ENCODE measurements at places on chromosomes 2 and 18.
A peak's percentile ranks its signal among the peaks of the same experiment; 100 is the strongest.

- peaks cover 19% of the 10 kb centered on the region for H3K36me3 ChIP-seq
- no peak overlapping the region for H3K27ac ChIP-seq
- H3K4me3 ChIP-seq: no peak overlapping the region
- DNase-seq: no peak
- no peaks in the 10 kb centered on the region for H3K4me1 ChIP-seq
- no peaks in the 10 kb centered on the region for H3K27me3 ChIP-seq
Measured at GRCh38 chr2:177380181-177380580, 12.4 kb upstream of the AGPS start.

DNA sequence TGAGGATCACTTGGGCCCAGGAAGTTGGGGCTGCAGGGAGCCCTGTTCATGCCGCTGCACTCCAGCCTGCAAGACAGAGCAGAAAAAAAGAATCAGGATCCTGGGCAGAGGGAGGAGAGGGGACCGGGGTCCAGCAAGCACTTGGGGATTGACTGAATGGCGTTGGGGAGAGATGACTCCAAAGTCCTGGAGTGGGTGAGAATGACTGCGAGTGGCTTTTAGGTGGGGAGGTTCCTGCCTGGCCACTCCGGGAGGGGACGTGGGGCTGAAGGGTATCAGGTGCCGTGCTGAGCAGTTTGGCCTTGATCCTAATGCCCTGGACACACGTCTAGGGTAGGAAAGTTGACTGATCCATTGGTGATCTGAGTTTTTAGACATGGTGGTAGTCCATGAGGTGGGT is 3.5 kb upstream of the NFATC1 start:
- H3K4me3 ChIP-seq: peak overlapping the region; percentile 15
- H3K36me3 ChIP-seq: peaks cover 2% of the 10 kb centered on the region
- H3K27me3 ChIP-seq: peaks cover 1% of the 10 kb centered on the region

GRCh38 chr2:134333646-134334189 is 79.8 kb downstream of the MGAT5 start:
- H3K27me3 ChIP-seq: no peaks in the 10 kb centered on the region
- peak overlapping the region; percentile 47 for H3K27ac ChIP-seq
- H3K36me3 ChIP-seq: peaks cover 35% of the 10 kb centered on the region
- H3K4me3 ChIP-seq: no peak overlapping the region

DNA sequence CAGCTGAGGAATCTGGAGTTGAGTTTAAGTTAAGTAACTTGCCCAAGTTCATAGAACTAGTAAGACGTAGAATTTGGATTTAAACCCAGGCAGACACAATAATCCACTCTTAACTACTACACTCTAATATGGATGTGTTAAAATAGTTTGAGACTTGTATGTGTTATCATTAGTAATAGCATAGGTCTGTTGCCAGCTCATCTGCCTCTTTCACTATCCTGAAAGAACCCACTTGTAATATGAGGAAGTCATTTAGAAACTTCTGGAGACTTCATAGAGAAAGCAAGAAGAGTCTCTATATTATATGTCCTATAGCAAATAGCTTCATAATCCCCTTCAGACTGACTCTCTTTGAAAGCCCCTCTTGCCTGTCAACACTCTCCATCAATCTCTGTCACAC is 43.0 kb upstream of the ACADL start:
- H3K36me3 ChIP-seq: no peaks in the 10 kb centered on the region
- H3K27ac ChIP-seq: peak overlapping the region; percentile 60
- peaks cover 6% of the 10 kb centered on the region for H3K27me3 ChIP-seq
- H3K4me1 ChIP-seq: no peaks in the 10 kb centered on the region
- no peak for DNase-seq

DNA sequence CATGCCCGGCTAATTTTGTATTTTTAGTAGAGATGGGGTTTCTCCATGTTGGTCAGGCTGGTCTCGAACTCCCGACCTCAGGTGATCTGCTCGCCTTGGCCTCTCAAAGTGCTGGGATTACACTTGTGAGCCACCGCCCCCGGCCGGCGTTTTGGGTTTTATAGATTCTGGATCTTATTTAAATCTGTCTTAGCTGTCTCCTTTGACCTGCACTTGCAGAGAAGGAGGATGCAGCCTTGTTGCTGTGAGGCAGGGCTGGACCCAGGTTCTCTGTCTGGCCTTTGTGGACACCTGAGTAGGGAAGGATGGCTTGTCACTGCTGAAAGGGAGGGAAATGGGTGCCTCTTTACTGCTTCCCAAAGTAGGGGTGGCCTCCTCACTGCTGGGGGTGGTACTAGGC is 83.0 kb upstream of the HS6ST1 start:
- no peaks in the 10 kb centered on the region for H3K4me1 ChIP-seq
- H3K27ac ChIP-seq: no peak overlapping the region
- DNase-seq: no peak
- H3K4me3 ChIP-seq: no peak overlapping the region

DNA sequence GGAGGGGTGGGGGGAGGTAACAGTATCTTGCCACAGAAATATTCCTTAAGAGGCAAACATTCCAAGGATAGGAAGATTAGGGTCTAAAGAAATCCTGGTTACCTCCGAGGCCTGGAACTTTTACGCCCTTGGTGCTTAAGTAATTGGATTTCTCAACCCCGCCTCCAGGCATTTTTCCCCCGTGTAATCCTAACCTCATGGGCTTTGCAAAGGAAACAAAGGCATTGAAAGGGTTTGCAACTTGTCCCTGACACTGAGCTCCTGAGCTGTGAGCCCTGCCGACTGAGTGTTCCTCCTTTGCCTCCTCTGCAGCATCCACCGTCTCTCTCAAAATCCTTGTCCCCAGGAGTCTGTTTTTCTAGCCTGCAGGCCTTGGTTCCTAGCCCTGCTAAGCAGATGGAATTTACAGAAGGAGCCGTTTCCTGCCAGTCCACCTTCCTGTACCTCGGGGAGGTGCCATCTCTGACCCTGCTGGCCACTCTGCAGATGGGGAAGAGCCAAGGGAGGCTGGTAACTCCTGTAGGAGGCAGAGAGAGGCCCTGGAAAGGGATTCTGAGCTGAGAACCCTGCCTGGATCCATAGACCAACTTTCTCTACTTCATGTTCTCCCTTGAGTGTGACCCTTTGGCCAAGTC is 24.2 kb downstream of the TET3 start:
- H3K4me1 ChIP-seq: peaks cover 17% of the 10 kb centered on the region
- no peaks in the 10 kb centered on the region for H3K27me3 ChIP-seq
- no peak overlapping the region for H3K4me3 ChIP-seq
- H3K36me3 ChIP-seq: peaks cover 5% of the 10 kb centered on the region
- DNase-seq: no peak

- no peak overlapping the region for H3K4me3 ChIP-seq
- H3K27me3 ChIP-seq: no peaks in the 10 kb centered on the region
- H3K27ac ChIP-seq: peak overlapping the region; percentile 47
- peaks cover 18% of the 10 kb centered on the region for H3K4me1 ChIP-seq
- H3K36me3 ChIP-seq: peaks cover 52% of the 10 kb centered on the region
Measured at GRCh38 chr18:2709316-2709715, 53.8 kb downstream of the SMCHD1 start.

DNA sequence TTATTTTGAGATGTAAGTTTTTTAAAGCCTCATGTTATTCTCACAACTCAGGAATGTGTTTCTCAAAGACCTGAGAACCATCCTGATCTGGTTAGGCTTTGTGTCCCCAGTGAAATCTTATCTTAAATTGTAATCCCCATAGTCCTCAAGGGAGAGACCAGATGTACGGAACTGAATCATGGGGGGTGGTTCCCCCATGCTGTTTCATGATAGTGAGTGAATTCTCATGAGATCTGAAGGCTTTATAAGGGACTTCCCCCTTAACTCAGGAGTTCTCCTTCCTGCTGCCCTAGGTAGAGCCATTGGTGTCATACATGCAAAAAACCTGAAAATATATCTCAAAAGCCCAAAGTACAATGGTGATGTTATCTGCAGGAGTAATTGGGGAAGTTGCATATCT is 836.7 kb downstream of the CBLN2 start:
- H3K27me3 ChIP-seq: no peaks in the 10 kb centered on the region
- peaks cover 8% of the 10 kb centered on the region for H3K4me1 ChIP-seq
- H3K4me3 ChIP-seq: no peak overlapping the region
- no peak overlapping the region for H3K27ac ChIP-seq
- no peak for DNase-seq

GRCh38 chr2:85221067-85221691 is 88.0 kb downstream of the TCF7L1 start:
- DNase-seq: no peak
- H3K4me1 ChIP-seq: no peaks in the 10 kb centered on the region
- H3K36me3 ChIP-seq: no peaks in the 10 kb centered on the region
- H3K27ac ChIP-seq: no peak overlapping the region
- H3K4me3 ChIP-seq: no peak overlapping the region
- peaks cover 9% of the 10 kb centered on the region for H3K27me3 ChIP-seq

DNA sequence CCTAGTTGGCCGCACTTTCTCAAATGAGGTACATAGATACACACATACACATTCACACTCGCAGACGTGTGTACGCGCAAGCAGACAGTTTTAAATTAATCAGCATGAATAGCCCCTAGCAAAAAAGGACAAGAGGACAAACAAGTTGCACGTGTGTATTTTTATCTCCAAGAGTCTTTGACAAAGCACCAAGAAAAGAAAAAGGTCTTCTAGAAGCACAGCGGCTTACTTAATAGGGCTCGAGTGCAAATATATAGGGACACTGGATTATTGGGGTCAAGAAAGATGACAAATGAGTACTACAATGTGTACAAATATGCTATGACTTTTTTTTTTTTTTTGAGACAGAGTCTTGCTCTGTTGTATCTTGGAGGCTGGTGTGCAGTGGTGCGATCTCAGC is 1.7 kb upstream of the BCL2 start:
- DNase-seq: no peak
- H3K36me3 ChIP-seq: peaks cover 5% of the 10 kb centered on the region
- no peaks in the 10 kb centered on the region for H3K27me3 ChIP-seq
- peaks cover 20% of the 10 kb centered on the region for H3K4me1 ChIP-seq

GRCh38 chr18:25033747-25034471 is 318.1 kb downstream of the ZNF521 start:
- no peaks in the 10 kb centered on the region for H3K36me3 ChIP-seq
- H3K27me3 ChIP-seq: peaks cover 6% of the 10 kb centered on the region
- no peak overlapping the region for H3K4me3 ChIP-seq
- no peaks in the 10 kb centered on the region for H3K4me1 ChIP-seq
- DNase-seq: no peak
- H3K27ac ChIP-seq: no peak overlapping the region

- no peak overlapping the region for H3K27ac ChIP-seq
- H3K4me3 ChIP-seq: no peak overlapping the region
- DNase-seq: no peak
- H3K27me3 ChIP-seq: peaks cover 26% of the 10 kb centered on the region
Measured at GRCh38 chr2:239818086-239818485, 207.1 kb downstream of the NDUFA10 start.

- peak overlapping the region; percentile 99 for H3K4me3 ChIP-seq
- no peaks in the 10 kb centered on the region for H3K27me3 ChIP-seq
- H3K27ac ChIP-seq: peak overlapping the region; percentile 100
- peaks cover 20% of the 10 kb centered on the region for H3K4me1 ChIP-seq
- peak; percentile 22 for DNase-seq
Measured at GRCh38 chr2:152175012-152175367, 573 bp downstream of the STAM2 start.

- peak overlapping the region; percentile 64 for H3K27ac ChIP-seq
- H3K27me3 ChIP-seq: no peaks in the 10 kb centered on the region
- H3K4me1 ChIP-seq: peaks cover 3% of the 10 kb centered on the region
- no peak for DNase-seq
- no peak overlapping the region for H3K4me3 ChIP-seq
Measured at GRCh38 chr2:167965907-167966761, 281.3 kb downstream of the STK39 start.

- no peaks in the 10 kb centered on the region for H3K36me3 ChIP-seq
- no peak for DNase-seq
- H3K4me3 ChIP-seq: no peak overlapping the region
- peaks cover 11% of the 10 kb centered on the region for H3K27me3 ChIP-seq
Measured at GRCh38 chr2:69122271-69122670, 109.3 kb downstream of the ANTXR1 start.

GRCh38 chr2:226354434-226354833 is 445.2 kb downstream of the IRS1 start:
- H3K27ac ChIP-seq: no peak overlapping the region
- no peak for DNase-seq
- H3K36me3 ChIP-seq: no peaks in the 10 kb centered on the region
- H3K27me3 ChIP-seq: peaks cover 6% of the 10 kb centered on the region
- no peak overlapping the region for H3K4me3 ChIP-seq

GRCh38 chr2:215680605-215681598 is 245.0 kb upstream of the FN1 start:
- no peaks in the 10 kb centered on the region for H3K36me3 ChIP-seq
- no peak overlapping the region for H3K4me3 ChIP-seq
- H3K4me1 ChIP-seq: no peaks in the 10 kb centered on the region
- no peak overlapping the region for H3K27ac ChIP-seq
- H3K27me3 ChIP-seq: peaks cover 9% of the 10 kb centered on the region
- DNase-seq: no peak

DNA sequence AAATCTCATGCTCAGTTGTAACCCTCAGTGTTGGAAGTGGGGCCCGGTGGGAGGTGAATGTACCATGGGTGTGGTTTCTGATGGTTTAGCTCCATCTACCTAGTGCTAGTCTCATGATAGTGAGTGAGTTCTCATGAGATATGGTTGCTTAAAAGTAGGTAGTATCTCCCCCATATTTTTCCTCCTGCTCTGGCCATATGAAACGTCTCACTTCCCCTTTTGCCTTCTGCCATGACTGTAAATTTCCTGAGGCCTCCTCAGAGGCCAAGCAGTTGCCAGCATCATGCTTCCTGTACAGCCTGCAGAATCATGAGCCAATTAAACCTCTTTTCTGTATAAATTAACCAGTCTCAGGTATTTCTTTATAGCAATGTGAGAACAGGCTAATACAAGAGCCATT is 62.8 kb upstream of the RNF152 start:
- H3K4me3 ChIP-seq: no peak overlapping the region
- H3K27me3 ChIP-seq: peaks cover 28% of the 10 kb centered on the region
- DNase-seq: no peak
- H3K4me1 ChIP-seq: peaks cover 18% of the 10 kb centered on the region

DNA sequence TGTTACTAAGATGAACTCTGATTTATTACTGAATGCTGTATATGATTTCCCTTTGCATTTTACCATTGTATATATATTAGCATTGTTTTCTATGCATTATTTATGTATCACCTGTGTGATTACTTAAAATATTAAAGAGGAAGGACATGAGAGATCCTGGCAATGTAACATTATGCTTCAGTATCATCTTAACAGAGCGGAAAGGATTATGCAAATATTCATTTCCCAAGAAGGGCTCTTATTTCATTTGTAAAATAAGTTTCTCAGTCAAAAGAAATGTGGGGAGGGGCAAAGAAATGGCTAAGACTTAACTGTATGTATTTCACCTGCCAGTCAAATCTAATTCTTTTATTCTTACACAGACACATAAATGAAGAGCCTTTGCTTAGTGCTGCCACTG is 654.2 kb upstream of the PKDCC start:
- H3K27ac ChIP-seq: no peak overlapping the region
- no peaks in the 10 kb centered on the region for H3K4me1 ChIP-seq
- no peaks in the 10 kb centered on the region for H3K27me3 ChIP-seq
- DNase-seq: no peak

- no peak for DNase-seq
- H3K36me3 ChIP-seq: peaks cover 2% of the 10 kb centered on the region
- H3K4me1 ChIP-seq: no peaks in the 10 kb centered on the region
- H3K4me3 ChIP-seq: no peak overlapping the region
Measured at GRCh38 chr2:197591339-197592072, 75.6 kb downstream of the MOB4 start.

GRCh38 chr2:20596193-20596972 is 54.5 kb downstream of the HS1BP3 start:
- peaks cover 28% of the 10 kb centered on the region for H3K4me1 ChIP-seq
- H3K4me3 ChIP-seq: peak overlapping the region; percentile 63
- H3K27me3 ChIP-seq: peaks cover 15% of the 10 kb centered on the region
- peaks cover 8% of the 10 kb centered on the region for H3K36me3 ChIP-seq
- peak overlapping the region; percentile 25 for H3K27ac ChIP-seq
